ENCODE measurements at places on chromosomes 6 and 20. TPM values are rescaled to one million over a fixed set of nuclear protein-coding genes. Genes with fewer than 3 reads are reported as not detected.

DNA sequence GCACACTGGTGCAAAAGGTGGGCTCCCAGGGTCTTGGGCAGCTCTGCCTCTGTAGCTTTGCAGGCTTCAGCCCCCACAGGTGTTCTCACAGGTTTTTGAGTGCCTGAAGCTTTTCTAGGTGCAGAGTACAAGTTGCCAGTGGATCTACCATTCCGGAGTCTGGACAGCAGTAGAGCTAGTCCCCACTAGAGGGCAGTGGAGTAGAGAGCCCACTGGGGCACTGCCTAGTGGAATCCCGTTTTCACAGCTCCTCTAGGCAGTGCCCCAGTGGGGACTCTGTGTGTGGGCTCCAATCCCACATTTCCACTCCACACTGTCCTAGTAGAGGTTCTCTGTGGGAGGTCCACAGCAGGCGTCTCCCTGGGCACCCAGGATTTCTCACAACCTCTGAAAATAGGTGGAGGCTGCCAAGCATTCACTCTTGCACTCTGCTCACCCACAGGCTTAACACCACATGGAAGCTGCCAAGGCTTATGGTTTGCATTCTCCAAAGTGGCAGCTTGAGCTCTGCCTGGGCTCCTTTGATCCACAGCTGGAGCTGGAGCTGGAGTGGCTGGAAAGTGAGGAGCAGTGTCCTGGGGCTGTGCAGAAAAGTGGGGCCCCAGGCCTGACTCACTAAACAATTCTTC is 86.3 kb upstream of the PROKR2 start:
- no peak for DNase-seq

DNA sequence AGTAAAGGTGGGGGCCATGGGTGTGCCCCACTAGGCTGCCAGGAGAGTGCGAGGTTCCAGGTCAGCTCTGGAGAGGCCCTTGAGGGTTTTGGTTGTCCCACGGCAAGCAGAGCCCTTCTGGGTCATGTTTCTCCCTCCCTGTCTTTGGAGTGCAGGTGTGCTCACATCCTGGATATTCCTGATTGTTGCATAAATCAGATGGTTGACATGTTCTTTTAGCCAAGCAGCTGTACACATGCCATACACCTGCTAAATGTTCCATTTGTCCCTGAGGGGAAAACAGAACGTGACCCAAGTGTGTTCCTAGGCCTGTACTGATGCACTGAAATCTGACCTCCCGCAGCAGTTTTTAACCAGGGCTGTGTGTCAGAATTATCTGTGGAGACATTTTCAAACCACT is 77.5 kb upstream of the BEND3 start:
- DNase-seq: no peak

The ADGRB3 gene
- 0.89 TPM for total RNA-seq

DNA sequence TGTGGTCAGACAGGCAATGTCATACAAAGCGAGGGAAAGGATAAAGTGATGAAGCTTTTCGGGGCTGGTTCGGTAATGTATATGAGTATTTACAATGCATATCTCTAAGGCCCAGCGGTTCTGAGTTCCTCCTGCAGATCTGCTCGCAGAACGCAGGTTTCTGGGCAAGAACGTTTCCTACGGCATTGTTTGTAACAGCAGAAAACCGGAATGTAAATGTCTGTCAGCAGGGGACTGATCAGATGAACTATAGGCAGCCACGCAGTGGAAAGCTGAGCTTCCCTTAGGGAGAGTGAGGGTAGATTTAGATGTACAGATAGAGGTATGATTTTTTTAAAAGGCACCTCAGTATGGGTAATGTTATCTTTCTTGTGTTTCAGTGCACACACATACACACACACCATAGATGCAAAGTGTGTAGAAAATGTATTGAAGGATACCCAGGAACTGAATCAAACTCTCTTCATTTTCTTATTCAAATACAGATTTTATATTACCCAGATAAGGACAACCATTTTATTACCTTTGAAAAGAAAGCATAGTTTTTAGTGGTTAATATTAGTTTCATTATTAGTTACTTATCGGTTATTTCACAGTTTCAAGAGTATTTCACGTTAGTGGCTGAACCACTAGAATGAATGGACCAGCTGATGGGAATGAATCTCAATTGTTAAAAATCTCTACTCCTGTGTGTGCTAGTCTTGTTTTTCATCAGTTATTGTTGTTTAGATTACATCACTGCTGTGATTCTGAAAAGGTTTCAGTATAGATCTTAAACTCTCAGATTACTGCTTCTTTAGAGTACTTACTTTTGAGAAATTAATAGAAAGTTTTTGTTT is 56.2 kb downstream of the SNX9 start:
- no peak for DNase-seq

The ZNF334 gene
- 0.52 TPM for total RNA-seq

The DBNDD2 gene
- total RNA-seq: 339 TPM

The OOEP gene
- total RNA-seq: 0.45 TPM

The SPATA2 gene
- 8.5 TPM for total RNA-seq

GRCh38 chr6:111113336-111114086 is 26.2 kb downstream of the SLC16A10 start:
- peak; percentile 45 for DNase-seq

- no peak for DNase-seq
These were observed 14.8 kb downstream of the TRIM26 start for GRCh38 chr6:30198166-30199084.

DNA sequence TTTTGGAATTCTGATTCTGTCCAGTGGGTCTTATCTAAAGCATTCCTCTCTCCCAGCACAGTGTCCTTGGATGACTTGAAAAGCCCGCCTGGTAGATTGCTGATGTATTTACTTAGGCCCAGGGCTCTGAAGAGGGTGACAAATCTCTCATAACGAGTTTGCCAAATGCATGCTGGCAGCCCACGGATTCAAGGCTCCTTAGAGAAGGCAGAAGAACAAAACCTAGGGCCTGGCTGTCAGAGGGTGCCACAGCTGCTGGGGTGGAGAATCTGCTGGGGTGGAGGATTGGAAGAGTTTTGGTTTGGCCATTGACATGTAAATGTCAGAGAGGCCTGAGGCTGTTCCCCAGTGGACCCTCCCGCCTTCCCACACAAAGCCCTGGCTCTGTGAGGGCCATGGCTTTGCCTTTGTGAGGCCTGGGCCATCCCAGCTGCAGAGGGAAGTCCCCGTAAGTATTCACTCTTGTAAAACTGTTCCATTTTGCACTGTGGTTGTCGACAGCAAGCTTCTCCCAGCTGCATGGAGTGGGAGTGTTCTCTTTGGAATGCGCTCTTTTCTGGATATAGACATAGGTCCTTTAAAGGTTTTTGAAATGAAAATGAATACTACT is 50.3 kb downstream of the ANKRD6 start:
- peak; percentile 52 for DNase-seq

The ZNF391 gene
- total RNA-seq: 0.97 TPM

The SLC12A5 gene
- 1.3 TPM for total RNA-seq

DNA sequence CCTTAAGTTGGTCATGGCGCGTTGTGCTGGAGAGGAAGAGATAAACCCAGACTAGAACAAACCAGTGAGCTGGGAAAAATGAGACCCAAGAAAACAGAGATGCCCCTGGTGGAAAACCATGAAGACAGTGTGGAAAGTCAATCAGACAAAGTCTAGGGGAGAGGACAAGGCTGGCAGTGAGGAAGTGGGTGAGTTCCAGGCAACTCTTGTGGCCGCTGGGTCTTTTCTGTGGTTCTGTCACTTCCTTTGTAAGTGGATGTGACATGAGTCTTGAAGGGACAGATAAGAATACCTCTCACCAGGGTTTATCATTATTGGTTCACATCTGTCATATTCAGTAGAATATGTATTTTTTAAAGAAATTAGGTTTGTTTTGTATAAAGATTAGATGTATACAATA is 738.4 kb downstream of the DHX35 start:
- no peak for DNase-seq

The SCGN gene
- total RNA-seq: 0.79 TPM

All from left ventricle myocardium superior (tissue), 1 donor.